GOT3 (cell line): ENCODE measurements at places on chromosomes 4 and X.

DNA sequence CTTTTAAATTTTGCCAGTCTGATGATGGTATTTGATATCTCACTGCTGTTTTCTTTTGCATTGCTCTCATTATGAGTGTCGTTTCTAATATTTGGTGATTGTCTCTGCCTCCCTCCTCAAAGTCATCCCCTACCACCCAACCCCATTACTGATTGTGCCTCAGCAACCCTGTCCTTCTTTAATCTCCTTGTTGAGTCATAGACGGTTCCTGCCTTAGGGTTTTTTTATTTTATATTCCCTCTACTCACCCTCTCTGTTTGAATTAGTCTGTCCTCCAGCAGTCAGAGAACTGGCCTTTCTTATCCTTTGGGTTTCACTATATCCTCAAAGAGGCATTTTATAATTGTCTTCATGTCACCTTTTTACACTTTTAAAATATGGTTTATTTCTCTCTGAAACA, 409.3 kb upstream of the CPEB2 start:
- DNase-seq = no peak

GRCh38 chrX:150934453-150934852, 36.0 kb upstream of the CD99L2 start:
- DNase-seq = no peak

DNA sequence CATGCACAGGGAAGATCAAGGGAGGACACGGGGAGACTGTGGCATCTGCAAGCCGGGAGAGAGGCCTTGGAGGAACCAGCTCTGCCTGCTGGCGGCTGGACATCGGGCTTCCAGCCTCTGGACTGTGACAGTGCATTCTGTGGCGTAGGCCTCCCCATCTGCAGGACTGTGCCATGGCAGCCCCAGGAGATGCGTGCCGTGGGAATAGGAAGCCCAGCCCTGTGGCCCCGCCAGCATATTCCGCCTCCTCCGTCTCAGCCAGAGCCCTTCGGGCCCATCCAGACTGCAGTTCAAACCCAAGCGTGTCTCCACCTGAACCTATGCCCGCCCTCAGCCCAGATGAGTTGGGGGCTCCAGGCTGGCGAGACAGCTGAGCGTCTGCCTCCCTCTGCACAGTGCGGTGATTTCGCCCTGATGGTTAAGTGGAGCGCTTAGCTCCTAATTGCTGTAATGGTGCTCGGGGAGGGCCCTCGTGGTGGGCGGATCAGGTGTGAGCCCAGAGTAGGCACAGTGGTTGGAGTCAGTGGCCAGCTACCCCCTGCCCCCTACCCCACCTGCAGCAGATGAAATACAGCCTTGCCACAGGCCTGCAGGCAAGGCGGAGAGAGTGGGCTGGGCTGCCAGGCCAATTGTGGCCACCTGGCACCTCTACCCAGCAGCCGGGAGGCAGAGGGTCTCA, 133.9 kb downstream of the HMX1 start:
- DNase-seq = no peak

DNA sequence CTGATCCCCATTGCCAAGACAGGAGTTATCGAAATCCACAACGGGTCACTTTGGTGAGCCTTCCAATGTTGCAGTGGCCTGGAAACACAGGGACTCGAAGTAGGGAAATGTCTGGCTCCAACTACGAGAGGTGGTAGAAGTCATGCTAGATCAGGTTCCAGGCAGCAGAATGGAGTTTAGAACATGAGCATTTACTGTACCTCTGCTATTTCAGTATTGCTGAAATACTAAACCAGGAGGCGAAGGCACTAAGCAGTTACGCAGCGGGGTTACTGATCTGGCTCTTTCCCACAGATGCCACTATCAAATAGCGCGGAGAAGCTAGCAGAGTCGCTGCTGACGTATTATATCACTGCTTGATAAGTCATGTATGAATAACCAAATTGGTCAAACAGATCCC, 56.3 kb downstream of the PTCHD1 start:
- no peak for DNase-seq

DNA sequence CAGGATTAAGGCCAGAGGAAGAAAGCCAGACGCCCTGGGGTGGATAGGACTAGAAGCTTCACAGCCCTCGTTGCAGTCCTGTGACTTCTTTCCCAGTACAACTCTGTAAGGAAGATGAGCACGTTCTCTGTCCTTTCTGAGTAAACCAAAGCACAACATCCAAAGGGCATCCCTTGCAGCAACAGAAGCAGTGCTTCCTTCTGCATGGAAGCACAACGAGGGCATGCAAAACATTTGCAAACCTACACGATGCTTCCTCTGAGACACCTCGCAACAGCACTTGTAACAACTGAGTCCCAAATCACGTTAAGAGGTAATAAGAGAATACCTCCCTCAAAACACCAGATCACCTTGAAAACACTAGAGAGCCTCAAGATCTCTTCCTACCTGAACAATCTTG, 335.7 kb upstream of the RASGEF1B start:
- DNase-seq = no peak

DNA sequence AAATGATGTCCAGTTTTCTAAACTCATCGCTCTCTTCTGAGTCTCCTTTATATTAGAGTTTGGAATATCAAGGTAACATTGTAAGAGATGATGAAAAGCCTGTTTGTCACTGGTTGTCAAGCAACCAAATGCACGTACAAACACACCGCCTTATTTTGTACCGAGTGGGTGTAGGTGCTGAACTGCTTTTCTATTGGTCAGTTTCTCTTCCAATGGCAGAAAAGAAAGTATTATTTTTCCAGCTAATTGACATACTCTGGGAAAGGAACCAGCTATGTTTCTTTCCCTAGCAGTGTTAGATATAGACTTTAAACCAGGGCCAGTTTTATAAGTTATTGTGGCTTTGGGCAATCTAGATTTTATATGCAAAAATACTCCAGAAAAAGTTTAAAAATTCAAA, 6.6 kb upstream of the PPM1K start:
- no peak for DNase-seq
